ENCODE measurements at places on chromosomes 3 and 15. TPM values are rescaled to one million over a fixed set of nuclear protein-coding genes. Genes with fewer than 3 reads are reported as not detected.
A peak's percentile ranks its signal among the peaks of the same experiment; 100 is the strongest.

GRCh38 chr3:34388830-34389229, 590.4 kb downstream of the PDCD6IP start:
- no peak for DNase-seq

DNA sequence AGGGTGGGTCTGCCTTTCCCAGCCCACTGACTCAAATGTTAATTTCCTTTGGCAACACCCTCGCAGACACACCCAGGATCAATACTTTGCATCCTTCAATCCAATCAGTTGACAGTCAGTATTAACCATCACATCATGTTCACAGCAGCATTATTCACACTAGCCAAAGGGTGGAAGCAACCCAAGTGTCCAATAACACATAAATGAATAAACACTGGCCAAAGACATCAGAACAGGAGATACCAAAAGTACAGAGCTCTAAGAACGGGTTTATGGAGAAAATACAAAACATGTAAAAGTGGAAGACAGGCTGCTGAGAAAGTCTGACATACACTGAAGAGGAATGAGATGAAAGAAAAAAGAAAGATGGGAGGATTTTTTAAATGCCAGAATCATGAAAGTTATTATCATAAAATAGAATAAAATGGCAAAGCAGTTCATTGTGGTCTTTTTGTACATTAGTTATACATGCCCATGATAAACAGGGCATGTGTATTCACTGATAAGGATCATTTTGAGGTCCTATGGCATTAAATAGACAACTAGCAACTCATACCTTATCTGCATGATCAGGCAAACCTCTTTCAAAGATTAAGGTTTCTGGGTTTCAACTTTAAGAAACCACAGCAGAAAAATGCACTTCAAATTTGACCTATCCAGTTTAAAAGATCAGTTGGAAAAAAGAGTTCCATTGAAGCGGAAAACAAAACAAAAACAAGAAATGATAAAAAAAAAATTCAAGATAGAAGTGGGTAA, 22.9 kb downstream of the DNAAF4 start:
- DNase-seq: no peak

SPINT1 gene
- total RNA-seq: 2.4 TPM

- DNase-seq: peak; percentile 48
Measured at GRCh38 chr15:80695099-80695910, at the start of gene ABHD17C. ABHD17C (plus strand) TSS chr15:80695310; CDS start chr15:80695430, 120 bp downstream.

GASK1A gene
- not detected for total RNA-seq

- DNase-seq: no peak
Measured at GRCh38 chr3:183711516-183711915, 13.9 kb downstream of the YEATS2 start.

RNU5B-1 gene
- not detected for total RNA-seq

DNA sequence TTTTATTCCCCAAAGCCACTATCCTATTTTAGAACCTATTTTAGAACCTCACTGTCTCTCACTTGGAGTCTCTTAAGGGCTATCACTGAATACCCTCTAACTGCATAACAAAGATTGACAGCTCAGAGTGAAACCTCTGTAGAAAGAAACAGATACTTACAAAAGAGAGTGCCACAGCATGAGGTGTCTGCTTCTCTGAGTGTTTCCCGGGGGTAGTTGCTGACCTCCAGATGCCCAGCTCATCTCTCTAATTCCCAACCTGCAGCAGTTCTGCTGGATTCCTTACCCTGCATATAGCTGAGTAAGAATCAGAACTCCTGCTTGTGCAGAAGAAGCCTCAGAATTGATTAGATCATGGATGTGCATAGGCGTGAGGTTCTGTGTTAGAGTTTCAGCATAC, 34.5 kb downstream of the P3H2 start:
- no peak for DNase-seq

- DNase-seq: no peak
Measured at GRCh38 chr15:68814596-68814995, 6.1 kb downstream of the ANP32A start.

DNA sequence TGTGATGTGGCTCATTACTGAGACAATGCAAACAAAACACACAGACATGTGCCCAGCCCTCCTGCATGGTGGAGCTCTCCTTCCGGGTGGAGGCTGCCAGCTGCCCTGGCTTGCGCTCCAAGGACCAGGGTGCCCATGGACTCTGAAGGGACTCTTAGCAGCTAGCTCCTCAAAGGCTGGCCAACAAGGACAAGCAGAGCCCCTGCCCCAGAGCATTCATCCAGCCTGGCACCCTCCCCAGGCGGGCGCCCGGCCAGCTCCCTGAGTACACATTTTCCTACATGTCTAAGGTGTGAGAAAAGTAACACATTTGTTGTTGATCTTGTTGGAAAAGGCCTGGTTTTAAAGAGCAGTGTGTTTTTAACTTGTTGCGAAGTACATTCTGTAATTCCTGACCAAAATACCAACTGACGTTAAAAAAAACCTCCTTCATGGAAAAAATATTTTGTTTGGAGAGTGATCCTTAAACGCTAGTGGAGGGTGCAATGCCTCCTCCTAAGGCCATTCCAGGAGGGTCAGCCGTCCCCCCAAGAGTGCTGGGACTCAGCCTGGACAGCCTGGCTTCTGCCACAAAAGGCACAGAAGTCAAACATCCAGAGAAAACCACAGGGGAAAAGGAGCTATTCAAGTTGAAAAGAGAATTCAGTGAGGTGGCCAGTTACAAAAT, 86.9 kb downstream of the KLF15 start:
- no peak for DNase-seq

GRCh38 chr3:17642474-17642873, 100.0 kb downstream of the TBC1D5 start:
- DNase-seq: no peak

SNTN gene
- total RNA-seq: not detected

DNA sequence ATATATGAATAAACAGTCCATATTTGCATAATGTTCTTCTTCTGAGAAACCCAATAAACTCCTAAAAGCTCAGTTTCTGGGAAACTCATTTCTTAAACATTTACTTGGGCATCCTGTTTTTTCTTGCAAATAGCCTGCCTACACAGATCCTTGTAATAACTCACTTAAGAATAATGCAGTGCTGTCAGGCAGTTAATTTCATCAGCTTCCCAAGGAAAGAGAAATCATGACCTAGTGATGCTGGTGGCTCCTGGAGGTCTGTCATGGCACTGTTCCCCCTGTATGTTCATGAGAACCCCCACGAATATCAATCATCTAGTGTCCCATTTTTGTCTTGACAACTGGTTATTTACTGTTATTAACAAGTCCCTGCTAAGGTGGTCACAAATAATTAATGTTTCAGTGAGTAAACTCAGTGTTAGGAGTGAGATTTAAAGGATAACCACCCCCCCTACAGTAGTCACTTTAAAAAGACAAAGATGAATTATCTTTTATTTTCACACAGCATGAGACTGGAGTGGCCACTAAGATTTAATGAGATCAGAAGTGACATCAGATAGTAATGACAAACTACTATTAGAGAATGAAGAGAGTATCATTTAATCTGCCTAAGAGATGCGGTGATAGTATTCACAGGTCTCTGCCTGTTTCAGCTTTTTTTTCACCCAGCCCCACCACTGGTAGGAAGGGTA, 279.5 kb upstream of the NECTIN3 start:
- DNase-seq: no peak

- DNase-seq: no peak
Measured at GRCh38 chr15:77637851-77638692, 5.4 kb upstream of the LINGO1 start.

DNA sequence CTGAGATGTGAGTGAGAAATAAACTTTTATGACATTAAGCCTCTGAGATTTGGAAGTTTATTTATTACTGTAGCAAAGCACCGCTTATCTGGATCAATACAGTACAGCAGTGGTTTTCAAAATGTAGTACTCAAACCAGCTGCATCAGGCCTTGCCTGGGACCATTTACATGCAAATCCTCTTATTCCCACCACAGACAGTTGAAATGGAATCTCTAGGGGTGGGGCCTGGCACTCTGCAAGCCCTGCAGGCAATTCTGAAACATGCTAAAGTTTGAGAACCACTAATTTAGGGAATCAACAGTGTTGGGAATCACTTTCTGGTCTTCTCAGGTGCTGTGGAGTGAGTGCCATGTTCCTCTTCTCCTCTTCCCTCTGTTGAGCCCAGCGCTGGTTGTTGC, 77.8 kb upstream of the TAMM41 start:
- DNase-seq: no peak

GATM gene
- total RNA-seq: 0.25 TPM

CFAP100 gene
- not detected for total RNA-seq

IFT122 gene
- total RNA-seq: 4.0 TPM

ISL2 gene
- 6.8 TPM for total RNA-seq

DNA sequence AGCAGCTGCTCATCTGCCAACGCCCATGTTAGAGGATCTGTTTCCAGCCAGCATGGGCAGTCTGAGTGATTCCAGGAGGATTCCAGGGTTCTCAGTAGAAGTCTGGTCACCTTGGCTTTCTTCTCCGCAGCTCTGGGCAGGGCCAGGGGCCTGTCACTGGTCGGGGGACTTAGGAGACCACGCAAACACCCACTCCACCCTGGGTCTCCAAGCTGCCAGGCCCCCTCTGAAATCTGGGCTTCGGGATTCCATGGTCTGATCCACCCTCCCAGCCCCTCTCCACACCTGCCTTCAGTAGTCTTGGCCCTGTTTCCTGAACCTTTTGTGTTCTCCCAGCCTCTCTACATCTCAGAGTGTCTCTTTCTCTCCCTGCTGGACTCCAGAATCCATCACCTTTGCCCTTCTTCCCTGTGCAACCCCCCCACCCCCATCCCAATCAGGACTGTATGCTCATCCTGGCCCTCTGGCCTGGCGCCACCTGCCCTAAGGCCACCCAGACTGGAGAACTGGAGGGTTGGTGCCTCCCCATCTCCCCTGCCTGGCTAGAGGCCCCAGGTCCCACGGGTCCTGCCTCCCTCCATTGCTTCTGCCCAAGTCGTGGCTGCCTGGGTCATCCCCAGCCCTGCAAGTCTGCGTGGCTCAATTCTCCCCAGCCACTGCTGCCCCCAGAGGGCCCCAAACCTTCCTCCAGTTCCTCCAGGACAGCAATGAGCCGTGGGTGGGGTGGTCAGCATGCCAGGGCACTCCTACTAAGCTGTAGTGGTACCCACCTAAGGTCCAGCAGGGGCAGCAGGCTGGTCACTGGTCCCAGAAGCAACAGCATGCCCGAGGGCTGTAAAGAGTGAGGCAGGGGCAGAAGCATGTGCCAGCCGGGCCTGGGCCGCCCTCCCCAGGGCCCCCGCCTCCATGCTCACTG, 102.8 kb downstream of the TBC1D2B start:
- DNase-seq: no peak

CPB1 gene
- not detected for total RNA-seq

CCDC32 gene
- 17.0 TPM for total RNA-seq

- DNase-seq: no peak
Measured at GRCh38 chr15:38225381-38225780, 27.3 kb upstream of the SPRED1 start.

UACA gene
- 19.0 TPM for total RNA-seq

- DNase-seq: peak; percentile 38
Measured at GRCh38 chr3:149277331-149277813, 55.7 kb upstream of the CP start.

- no peak for DNase-seq
Measured at GRCh38 chr3:86913160-86913559, 77.8 kb downstream of the VGLL3 start.

LAMB2 gene
- 177 TPM for total RNA-seq

GOLGA6L10 gene
- total RNA-seq: 2.2 TPM

ZNF501 gene
- 3.8 TPM for total RNA-seq
